Stimulated activated CD8-positive, alpha-beta memory T cell treated with anti-CD3 and anti-CD28 coated beads, Interleukin-12 subunit alpha, Interleukin-12 subunit beta, amount 100 ng/mL, for 4 hours (primary cell): ENCODE measurements at places on chromosomes 4 and X.

DNA sequence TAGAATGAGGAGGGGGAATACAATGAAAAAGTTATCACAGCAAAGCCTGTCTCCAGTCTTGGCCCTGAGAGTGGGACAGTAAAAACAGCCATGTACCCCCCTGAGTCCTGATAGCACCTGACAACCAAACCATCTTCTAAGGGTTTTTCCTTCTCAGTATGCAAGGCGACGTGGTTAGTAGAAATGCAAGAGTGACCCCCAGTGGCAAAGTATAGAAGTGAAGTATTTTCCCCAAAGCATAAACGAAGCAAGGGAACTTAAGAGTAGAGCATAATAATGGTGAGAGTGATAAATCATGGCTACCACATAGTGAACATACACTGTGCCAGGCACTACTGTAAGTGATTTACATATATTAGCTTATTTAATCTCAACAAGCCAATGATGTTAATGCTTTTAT lies 52.8 kb downstream of the FAM47C start:
- DNase-seq = no peak

DNA sequence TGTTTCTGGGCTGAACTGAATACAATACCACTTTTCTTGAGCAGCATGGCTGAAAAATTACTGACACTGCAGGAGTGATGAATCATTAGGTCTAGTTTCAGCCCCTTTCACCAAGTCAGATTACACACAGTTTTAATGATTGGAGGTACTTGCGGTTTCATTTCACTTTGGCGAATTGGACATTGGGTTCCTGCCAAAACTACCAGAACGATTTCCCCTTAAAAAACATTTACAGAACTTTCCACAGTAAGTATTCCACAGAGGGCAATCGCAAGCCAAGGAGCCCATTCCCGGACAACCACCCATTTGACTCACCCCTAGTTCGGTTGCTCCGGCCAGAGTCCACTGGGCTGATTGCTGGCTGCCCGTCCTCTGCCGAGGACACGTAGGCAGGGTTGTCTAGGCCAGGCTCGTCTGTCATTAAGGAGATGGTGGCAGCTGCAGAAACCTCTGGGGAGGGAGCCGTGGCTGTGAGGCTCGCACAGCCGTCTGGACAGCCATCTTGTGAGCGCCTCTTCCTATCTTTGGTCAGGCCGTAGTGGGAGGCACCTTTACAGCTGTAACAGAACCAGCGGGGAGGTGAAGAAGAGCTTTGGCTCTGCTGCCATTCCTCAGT lies 83.5 kb downstream of the LNX1 start:
- DNase-seq = no peak

- no peak for DNase-seq
Observed at GRCh38 chr4:35934320-35934981, 309.9 kb downstream of the ARAP2 start.

DNA sequence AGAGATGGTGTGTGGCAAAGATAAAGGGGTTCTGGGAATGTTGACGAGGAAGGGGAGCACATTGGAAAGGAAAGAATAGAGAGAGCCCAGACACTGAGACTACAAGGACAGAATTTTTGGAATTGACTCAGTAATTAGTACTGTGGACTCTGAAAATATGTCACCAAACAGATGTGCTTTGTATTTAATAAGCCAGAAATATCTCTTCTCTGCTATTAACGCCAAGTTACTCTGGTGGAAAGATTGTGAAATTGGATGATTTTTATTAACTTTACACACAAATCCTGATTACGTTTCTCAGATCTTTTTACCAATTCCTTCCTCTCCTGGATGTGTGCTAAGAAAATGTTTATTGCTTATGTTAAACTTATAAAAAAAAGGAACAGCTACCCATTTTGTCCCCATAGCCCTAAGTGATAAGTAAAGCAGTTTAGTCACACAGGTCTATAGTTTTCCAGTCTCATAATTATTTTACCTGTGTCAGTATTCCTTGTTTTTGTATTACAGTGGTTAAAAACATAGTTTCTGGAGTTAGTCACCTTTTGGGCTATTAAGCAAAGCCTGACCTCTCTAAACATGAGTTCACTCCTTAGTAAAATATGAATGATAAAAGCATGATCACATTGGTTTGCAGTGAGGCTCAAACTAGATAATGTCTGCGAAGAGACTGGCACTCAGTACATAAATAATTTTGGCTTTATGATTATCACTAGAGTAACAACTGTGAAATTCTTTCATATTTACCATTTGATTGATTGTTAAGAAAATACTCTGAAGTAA lies 1068.3 kb downstream of the STIM2 start:
- no peak for DNase-seq

- DNase-seq = no peak
Observed at GRCh38 chr4:8101213-8102075, 57.2 kb downstream of the ABLIM2 start.
